ENCODE measurements at places on chromosomes 12 and 14.

- no peak for DNase-seq
Observed at GRCh38 chr12:124392271-124392666, 97.4 kb downstream of the RFLNA start.

- DNase-seq = no peak
Observed at GRCh38 chr12:131825146-131825892, 2.9 kb upstream of the MMP17 start.

DNA sequence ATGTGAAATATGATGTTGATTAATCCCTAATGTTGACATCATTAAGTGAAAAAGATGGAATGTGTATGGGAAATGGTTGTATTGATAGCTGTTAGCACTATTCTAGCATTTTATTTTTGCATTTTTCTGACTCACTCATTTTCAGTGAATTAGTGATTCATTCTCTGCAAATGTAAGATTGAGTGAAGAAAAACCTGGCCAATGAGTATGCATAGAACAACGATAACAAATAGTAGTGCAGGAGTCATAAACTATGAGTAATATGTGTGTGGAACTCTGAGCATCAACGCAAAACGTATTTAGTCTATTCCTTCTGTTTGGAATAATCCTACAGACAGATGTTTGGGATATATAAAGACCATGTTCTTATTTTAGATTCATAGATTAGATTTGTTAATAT, 76.3 kb upstream of the RTL1 start:
- peak; percentile 61 for DNase-seq

DNA sequence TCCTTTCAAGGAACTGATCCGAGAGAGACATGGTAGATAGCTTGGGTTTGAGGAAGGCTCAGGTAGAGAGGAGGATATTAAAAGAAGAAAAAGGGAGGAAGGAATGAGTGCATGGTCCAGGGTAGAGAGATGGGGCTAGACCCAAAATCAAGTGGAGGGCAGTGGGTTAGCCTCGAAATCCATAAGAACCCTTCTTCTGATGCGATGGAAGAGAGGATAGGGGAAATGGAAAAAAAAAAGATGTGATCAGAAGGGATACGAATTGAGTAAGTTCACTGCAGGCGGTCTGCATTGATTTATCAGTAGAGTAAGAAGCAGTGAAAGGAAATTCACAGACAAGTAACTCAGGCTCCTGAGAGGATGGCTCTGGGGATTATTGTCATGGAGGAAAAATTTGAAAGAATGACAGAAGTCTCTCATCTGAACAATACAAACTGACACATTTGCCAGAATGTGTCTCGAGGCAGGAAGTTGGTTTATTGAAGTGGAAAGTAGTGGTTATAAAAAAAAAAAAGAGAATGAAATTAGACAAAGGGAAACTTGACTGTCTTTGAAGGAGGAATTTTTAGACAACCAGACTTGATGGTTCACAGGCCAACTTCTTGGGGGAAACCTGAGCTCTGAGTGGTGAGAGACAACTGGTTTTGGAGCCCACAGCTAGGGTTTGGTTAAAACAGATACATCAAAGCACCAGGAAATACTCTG, 10.2 kb downstream of the PPFIBP1 start:
- no peak for DNase-seq

- no peak for DNase-seq
Observed at GRCh38 chr14:99040052-99040451, 231.9 kb downstream of the BCL11B start.

GRCh38 chr12:75447691-75448393, 32.7 kb upstream of the GLIPR1 start:
- DNase-seq = no peak

- no peak for DNase-seq
Observed at GRCh38 chr14:74518221-74518620, 24.7 kb downstream of the ISCA2 start.

DNA sequence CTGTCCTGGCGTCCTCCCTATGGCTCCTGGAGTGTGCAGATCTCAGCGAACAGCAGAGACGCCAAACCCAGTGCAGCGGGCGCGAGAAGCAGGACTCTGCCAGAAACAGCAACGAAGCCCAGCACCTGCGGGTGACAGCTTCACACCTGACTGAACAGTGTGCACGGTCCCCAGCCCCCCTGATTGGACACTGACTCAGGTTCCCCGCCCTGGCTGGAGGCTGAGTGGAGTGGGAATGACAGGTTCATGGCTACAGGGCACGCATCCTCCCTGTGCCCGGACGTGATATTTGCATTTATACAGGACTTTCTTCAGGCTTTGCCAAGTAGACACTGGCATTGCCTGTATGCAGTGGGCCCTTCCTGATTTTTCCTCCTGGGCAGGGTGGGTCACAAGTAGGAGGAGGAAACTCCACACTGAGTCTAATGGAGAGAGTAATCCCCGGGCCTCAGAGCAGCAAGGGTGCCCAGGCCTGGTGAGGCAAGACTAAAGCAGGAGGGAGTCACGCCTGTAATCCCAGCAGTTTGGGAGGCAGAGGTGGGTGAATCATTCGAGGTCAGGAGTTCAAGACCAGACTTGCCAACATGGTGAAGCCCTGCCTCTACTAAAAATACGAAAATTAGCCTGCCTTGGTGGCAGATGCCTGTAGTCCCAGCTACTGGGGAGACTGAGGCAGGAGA, 71.6 kb downstream of the ASCL4 start:
- no peak for DNase-seq

DNA sequence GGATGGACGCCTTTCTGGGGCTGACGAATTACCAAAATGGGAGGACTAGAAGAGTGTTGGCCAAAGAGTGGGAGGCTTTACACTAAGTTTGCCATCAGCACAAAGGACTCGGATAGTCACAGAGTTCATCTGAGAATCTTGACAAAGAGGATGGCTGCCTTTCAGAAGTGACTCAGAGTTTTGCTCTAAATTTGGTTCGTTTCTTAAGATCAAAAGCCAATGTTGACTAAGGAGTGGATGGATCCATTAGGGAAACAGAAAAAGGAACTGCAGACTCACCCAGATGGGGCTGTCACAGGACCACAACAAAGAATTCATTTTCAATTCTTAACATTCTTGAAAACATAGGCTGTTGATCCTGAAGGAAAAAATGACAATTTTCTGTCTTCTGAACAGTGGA, 81.3 kb upstream of the DUSP6 start:
- DNase-seq = no peak

GRCh38 chr12:6791931-6792520, 2.7 kb downstream of the CD4 start:
- DNase-seq = no peak

GRCh38 chr14:54652188-54652587, 85.3 kb downstream of the SAMD4A start:
- DNase-seq = peak; percentile 98

- DNase-seq = no peak
Observed at GRCh38 chr12:97235102-97235501, 227.5 kb upstream of the RMST start.

GRCh38 chr12:20368651-20369304, 441 bp downstream of the PDE3A start:
- no peak for DNase-seq

GRCh38 chr12:32788405-32788804, 32.7 kb upstream of the YARS2 start:
- DNase-seq = no peak

- no peak for DNase-seq
Observed at GRCh38 chr12:105399428-105400081, 69.1 kb downstream of the C12orf75 start.

GRCh38 chr14:48350971-48351370, 675.6 kb upstream of the MDGA2 start:
- DNase-seq = no peak

- DNase-seq = no peak
Observed at GRCh38 chr12:104709692-104710435, 248.2 kb downstream of the SLC41A2 start.

DNA sequence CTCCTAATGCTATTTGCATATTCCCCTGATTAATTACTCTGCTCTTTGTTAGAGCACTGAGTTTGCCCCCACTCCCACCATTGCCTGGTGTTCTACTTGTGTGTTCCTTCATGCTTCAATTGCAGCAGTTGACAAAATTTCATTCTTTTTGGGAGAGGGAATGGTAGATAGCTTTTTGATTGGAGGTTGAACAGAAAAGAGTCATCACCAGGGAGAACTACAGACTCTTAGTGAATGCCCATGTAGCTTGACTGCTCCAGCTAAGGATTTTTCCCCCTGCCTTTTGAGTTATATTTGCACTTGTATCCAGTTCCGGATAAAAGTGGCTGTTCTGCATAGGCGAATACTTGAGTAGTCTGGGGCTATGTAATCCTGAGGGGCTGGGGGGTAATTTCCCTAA, 183.9 kb downstream of the ETNK1 start:
- DNase-seq = no peak

- peak; percentile 13 for DNase-seq
Observed at GRCh38 chr14:76257111-76257803, 105.5 kb downstream of the GPATCH2L start.

DNA sequence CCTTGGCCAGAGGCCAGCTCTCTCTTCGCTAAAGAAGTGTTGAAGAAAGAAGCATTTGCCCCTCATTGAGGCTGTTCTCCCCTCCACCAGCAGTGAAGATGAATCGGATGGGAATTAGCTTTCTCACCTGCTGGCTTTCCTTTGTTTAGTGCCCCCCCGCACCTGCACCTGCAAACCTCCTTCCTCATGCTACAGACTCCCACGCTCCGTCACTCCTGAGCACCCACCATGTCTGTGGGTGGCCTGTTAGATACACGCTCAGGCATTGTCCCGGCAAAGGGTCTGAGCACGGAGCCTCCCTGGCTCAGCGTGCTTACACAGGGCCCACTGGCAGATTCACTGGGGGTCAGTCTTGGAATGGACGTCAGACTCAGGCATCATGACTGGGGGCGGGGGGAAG, 121.6 kb downstream of the GLT1D1 start:
- DNase-seq = no peak

DNA sequence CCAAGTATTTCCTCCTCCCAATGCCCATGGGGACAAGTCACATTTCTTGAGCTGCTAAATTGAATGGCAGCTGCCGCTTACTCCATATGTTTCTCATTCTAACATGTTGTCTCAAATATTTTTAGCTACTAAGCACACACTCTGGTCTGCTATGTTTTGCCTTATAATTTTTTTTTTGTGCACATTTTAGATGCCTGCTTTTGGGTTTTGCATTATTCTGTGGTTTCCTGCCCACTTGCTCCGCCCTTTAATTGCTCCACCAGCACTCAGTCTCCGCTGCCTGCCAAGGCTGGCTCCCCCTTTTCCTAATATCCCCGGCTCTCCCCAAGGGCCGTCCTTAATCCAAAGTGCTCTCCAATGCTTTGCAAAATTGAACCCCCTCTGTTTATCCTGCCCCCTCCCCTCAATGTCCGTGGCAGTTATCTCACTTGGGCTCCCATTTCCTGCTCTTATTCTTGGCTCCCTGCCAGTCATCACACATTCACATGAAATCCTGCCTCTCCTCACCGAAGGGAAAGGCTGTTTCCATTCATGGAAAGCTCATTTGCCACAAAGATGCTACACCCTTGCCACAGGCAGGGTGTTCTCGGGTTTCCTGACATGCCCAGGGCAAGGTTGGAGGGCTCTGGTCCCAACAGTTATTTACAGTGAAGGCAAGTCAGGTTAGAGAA, 79.4 kb downstream of the C12orf75 start:
- DNase-seq = peak; percentile 56

DNA sequence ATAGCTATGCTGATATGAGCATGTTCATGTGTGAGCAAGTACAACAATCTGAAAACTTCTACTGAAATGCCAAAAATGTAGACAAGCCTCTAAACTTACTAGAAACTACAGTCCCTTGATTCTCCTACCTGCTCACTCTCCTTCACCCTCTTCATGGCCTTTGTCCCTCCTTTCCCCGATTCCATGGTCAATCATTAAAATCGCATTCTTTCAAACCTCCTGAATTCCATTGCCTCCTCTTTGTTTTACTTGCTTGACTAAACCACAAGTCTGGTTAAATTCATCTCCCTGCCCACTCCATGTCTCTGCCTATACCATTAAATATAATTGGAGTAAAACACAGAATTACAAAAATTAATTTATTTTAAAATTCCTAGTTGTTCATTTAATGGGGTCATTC, 33.0 kb upstream of the SSTR1 start:
- no peak for DNase-seq

- DNase-seq = no peak
Observed at GRCh38 chr12:115072712-115073111, 388.7 kb upstream of the TBX3 start.

DNA sequence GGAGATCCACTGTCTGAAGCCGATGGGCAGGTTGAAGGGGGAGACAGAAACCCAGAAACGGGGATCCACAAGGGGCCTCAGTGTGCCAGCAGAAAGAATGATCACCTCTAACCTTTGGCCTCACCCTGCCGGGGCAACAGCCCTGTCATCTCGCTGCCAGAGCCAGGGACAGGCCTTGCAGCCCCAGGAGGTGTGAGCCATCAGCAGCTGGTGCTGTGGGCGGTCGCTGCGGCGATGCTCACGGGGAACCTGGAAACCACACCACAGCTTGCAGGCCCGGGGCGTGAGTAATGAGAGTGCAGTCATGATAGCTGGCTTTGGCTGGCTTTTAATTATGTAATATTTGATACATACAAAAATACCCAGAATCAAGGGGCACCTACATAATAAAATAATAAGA, 4.7 kb upstream of the TTC7B start:
- DNase-seq = no peak

DNA sequence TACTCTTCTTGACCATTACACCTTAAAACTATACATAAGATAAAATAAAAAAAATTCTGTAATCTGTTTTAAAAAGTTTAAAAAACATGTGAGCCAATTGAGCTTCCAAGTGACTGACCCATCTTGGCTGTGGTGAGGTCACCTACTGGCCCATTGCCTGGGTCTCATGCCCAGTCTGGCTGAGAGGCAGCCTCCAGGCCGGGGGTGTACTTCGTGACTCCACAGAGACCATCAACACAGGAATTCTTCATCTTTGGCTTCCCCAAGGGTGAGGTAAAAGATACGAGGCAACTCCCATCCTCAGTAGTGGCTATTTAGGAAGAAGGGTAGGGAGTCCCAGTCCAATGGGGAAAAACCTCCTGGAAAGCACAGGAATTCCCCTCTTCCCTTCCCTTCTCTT, 113.2 kb downstream of the APAF1 start:
- no peak for DNase-seq

- no peak for DNase-seq
Observed at GRCh38 chr12:31599053-31599452, 8.1 kb upstream of the DENND5B start.

- no peak for DNase-seq
Observed at GRCh38 chr12:116415408-116416108, 138.1 kb upstream of the MED13L start.
